Osteocyte (in vitro differentiated cells): ENCODE measurements at places on chromosomes 16 and 17. TPM values are rescaled to one million over a fixed set of nuclear protein-coding genes. Genes with fewer than 3 reads are reported as not detected.

Gene KIF2B
- total RNA-seq = not detected in 2 replicates

Gene ZNF385C
- total RNA-seq = 0.16 TPM in 1 of 2 replicates, not detected in the other

Gene TNP2
- total RNA-seq = not detected in 2 replicates

Gene KRTAP4-16
- not detected in 2 replicates for total RNA-seq

Gene TEKT5
- total RNA-seq = 0.50 TPM in 1 of 2 replicates, not detected in the other

Gene IGF2BP1
- total RNA-seq = 47.6 and 51.4 TPM in 2 replicates

Gene FASN
- total RNA-seq = 134 and 136 TPM in 2 replicates

Gene HOXB9
- total RNA-seq = not detected in 2 replicates

Gene CCDC200
- total RNA-seq = not detected in 2 replicates

Gene FADS6
- total RNA-seq = not detected in 2 replicates

Gene ANKRD40CL
- not detected in 2 replicates for total RNA-seq

Gene NDUFB10
- total RNA-seq = 126 TPM in 2 replicates

Gene KLHL10
- not detected in 2 replicates for total RNA-seq

Gene PRCD
- 1.3 and 1.4 TPM in 2 replicates for total RNA-seq

Gene ALOX12B
- not detected in 2 replicates for total RNA-seq

Gene VAC14
- total RNA-seq = 44.5 and 45.3 TPM in 2 replicates

Gene LLGL2
- 2.4 and 3.3 TPM in 2 replicates for total RNA-seq

Gene AXIN2
- 16.6 and 17.0 TPM in 2 replicates for total RNA-seq

Gene RAB37
- not detected in 2 replicates for total RNA-seq

Gene PRSS33
- total RNA-seq = not detected in 2 replicates

Gene FAM171A2
- total RNA-seq = 26.1 and 26.9 TPM in 2 replicates

Gene KRTAP4-4
- not detected in 2 replicates for total RNA-seq

Gene ABCA10
- 1.7 and 1.8 TPM in 2 replicates for total RNA-seq

Gene GJC1
- total RNA-seq = 40.6 and 43.0 TPM in 2 replicates

Gene OR1G1
- total RNA-seq = not detected in 2 replicates

Gene NUDT7
- 1.4 and 3.2 TPM in 2 replicates for total RNA-seq

Gene LDHD
- 1.2 and 1.3 TPM in 2 replicates for total RNA-seq

Gene HOXB4
- total RNA-seq = not detected in 2 replicates

Gene C16orf92
- total RNA-seq = not detected in 2 replicates

Gene CDIPT
- total RNA-seq = 104 and 108 TPM in 2 replicates

Gene CD300A
- total RNA-seq = not detected in 2 replicates

Gene LRRC46
- total RNA-seq = 0.54 and 0.84 TPM in 2 replicates

Gene NF1
- total RNA-seq = 66.7 and 70.4 TPM in 2 replicates

Gene C16orf96
- 0.08 and 0.26 TPM in 2 replicates for total RNA-seq

Gene PAQR4
- 8.4 and 11.9 TPM in 2 replicates for total RNA-seq

Gene CIITA
- not detected in 2 replicates for total RNA-seq

Gene TLCD2
- 4.2 and 4.7 TPM in 2 replicates for total RNA-seq

Gene HSD3B7
- 7.5 and 7.6 TPM in 2 replicates for total RNA-seq

Gene OR3A2
- not detected in 2 replicates for total RNA-seq

Gene SULT1A2
- 0.51 TPM in 1 of 2 replicates, not detected in the other for total RNA-seq

Gene SLC5A11
- total RNA-seq = not detected in 2 replicates

Gene SLC35G6
- not detected in 2 replicates for total RNA-seq

Gene AATK
- total RNA-seq = 0.37 TPM in 1 of 2 replicates, not detected in the other

Gene MARF1
- 79.7 and 83.0 TPM in 2 replicates for total RNA-seq

Gene MT1E
- 37.5 and 43.6 TPM in 2 replicates for total RNA-seq

Gene NT5M
- total RNA-seq = 3.5 and 3.7 TPM in 2 replicates

Gene APRT
- total RNA-seq = 77.1 and 83.9 TPM in 2 replicates

Gene KRT17
- total RNA-seq = 40.5 and 43.2 TPM in 2 replicates

Gene ADAP2
- total RNA-seq = 0.31 and 0.62 TPM in 2 replicates

Gene GPRC5C
- total RNA-seq = 44.4 and 56.4 TPM in 2 replicates

Gene GJD3
- total RNA-seq = 0.40 TPM in 1 of 2 replicates, not detected in the other

Gene HEATR9
- not detected in 2 replicates for total RNA-seq

Gene SCN4A
- not detected in 2 replicates for total RNA-seq

Gene CSNK2A2
- 77.9 and 79.3 TPM in 2 replicates for total RNA-seq
